ENCODE measurements at places on chromosomes 6 and 20.
A peak's percentile ranks its signal among the peaks of the same experiment; 100 is the strongest.

GRCh38 chr6:168615837-168616236, 174.9 kb downstream of the SMOC2 start:
- DNase-seq, result no peak

GRCh38 chr20:17822039-17822438, 122.3 kb downstream of the BANF2 start:
- no peak for DNase-seq

GRCh38 chr6:147724454-147724853, 216.0 kb downstream of the SAMD5 start:
- no peak for DNase-seq

DNA sequence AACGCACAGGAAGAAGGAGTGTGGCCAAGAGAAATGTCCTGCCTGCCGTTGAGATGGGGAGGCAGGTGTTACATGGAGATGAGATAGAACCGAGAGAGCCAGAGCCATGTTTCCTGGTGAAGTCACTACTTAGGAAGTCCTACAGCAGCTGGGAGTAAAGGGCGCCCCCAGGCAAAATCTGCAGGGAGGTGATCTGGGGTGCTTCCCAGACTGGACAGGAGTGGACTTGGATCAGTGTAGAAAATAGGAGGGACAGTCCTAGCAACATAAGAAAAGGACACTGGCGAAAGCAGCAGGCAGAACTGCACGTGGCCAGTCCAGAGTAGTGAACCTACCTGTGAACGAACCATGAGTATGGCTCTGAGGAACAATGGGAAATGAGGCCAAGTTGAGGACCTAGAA, 85.3 kb downstream of the CD164 start:
- DNase-seq, result no peak

GRCh38 chr6:31822036-31822821, 5.3 kb upstream of the HSPA1B start:
- peak; percentile 77 for DNase-seq

- DNase-seq, result no peak
Observed at GRCh38 chr6:109660526-109661320, 30.3 kb downstream of the AK9 start.

DNA sequence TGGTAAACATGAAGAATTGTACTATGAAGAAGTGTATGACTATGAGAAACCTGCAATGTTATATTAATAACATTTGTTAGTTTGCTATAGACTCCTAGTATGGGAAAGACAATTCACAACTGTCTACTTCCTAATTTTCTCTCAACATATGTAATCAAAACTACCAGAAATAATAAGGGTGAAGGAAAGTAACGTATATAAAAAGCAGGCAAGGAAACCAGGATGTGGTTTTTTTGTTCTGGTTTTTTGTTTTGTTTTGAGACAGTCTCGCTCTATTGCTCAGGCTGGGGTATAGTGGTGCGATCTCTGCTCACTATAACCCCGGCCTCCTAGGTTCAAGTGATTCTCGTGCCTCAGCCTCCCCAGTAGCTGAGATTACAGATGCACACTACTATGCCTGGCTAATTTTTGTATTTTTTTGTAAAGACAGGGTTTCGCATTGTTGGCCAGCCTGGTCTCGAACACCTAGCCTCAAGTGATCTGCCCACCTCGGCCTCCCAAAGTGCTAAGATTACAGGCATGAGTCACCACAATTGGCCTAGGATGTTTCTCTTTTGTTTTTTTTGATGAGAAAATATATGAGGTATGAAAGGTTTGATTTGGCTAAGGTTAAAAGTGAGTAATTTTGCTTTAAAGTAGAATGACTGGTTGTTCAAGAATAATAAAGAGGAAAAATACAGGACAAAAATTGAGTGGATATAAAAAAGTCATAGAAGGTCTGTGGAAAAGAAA, 83.1 kb downstream of the PTCHD4 start:
- DNase-seq, result no peak

- no peak for DNase-seq
Observed at GRCh38 chr6:83901624-83902023, 42.1 kb downstream of the CYB5R4 start.

- DNase-seq, result no peak
Observed at GRCh38 chr20:35743693-35744491, 1.8 kb upstream of the RBM39 start.

DNA sequence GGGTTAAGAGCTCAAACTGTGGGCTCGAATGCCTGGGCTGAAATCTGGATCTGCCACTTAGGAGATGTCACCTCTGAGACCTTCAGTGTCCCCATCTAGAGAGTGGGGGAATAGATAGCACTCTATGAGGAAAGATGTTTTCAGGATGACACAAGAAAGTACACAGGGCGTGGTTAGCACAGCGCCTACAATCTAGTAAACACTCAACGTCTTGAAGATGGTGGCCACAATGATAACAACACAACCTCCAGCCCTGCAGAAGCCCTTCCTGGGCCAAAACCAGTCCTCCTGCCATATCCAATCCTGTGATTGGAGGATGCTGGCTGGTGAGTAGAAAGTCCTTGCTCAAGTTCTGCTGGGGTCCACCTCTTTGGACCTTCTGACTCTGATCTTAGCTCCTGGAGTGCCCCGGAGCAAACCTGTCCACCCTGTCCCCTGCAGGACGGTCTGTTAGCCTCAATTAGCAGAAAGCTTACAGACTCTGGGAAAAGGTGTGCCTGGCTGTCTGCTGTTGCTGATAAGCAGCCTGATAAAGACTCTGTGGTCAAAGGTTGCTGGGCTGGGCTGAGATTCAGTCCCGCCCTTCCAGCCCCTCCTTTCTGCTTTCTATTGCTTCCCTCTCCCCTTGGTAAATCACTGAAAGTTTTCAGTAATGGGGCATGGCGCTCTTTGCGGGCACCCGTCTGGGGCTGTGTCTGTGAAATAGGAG, 8.2 kb downstream of the EDN3 start:
- no peak for DNase-seq

GRCh38 chr6:145830612-145831011, 16.0 kb upstream of the FBXO30 start:
- no peak for DNase-seq

DNA sequence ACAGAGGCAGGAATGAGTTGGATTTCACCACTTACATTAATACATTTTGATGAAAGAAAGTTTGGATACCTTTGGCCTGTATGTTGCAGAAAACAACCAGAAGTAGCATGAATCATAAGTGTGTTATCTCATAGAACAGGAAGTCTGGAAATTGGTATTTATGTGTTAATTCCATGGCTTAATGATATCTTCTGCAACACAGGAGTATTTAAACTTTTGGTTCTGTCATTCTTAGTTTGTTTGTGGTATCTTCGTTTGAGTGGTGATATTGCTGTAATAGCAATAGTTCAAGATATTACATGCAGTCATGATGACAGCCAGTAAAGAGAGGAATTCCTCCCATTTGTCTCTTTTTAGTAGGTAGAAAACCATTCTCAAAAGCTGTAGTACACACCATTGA, 177.3 kb downstream of the CDKAL1 start:
- DNase-seq, result no peak
